ENCODE measurements at places on chromosomes 13 and 19.

GRCh38 chr19:1089891-1090290, 5.3 kb downstream of the POLR2E start:
- no peak for DNase-seq

GRCh38 chr13:67792151-67792676, 562.1 kb upstream of the PCDH9 start:
- no peak for DNase-seq

GRCh38 chr13:107900775-107901174, 314.6 kb downstream of the LIG4 start:
- DNase-seq, result no peak

DNA sequence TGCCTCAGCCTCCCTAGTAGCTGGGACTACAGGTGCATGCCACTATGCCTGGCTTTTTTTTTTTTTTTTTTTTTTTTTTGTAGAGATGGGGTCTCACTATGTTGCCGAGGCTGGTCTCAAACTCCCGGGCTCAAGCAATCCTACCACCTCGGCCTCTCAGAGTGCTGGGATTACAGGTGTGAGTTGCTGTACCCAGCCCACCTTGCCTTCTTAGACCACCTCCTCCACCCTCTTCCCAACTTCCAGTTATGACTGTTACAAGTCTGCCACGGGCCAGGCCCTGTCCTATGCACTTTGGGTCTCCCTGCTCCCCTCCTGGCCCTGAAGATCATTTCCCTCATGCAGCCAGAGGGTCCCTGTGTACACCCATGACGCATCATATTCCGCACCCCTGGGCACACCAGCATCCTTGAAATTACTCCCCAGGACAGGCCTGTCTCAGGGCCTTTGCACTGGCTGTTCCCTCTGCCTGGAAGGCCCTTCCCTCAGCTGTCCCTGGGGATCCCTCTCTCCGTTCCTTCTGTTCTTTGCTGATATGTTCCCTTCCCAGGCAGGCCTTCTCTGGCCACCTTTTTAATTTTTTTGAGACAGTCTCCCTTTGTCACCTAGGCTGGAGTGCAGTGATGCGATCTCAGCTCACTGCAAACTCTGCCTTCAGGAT, 3.0 kb downstream of the LGALS4 start:
- no peak for DNase-seq

DNA sequence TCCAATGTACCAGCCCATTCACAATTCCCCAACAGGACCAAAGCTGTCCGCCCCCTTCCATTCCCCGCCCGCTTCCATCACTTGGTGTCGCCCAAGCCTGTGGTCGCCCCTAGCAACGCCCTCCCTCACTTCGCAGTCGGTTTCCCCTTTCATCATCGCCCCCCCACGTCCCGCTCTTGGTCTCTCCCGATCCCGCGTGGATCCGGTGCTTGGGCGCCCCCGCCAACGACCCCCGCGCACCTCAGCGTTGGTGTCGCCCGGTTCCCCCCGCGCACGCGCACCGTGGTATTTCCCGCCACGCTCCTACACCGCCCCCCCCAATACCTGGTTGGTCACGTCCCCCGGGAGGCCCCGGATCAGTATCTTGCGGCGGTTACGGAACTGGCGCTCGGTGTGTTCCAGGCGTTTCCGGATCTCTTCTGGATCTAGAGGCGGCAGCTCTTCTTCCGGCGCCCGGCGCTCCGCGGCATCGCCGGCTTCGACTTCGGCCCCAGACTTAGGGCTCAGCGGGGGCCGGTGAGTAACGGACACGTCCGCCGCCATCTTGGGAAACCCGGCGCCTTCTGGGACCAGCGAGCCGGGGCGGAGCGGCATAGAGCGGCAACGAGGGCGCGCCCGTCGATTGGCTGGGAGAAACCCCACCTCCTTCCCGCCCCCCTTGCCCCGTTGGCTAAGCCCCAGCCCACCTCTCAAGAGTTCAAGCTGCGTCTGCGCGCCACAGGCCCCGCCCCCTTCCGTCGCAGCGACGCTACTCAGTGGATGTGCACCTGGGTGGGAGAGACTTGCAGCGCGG, at the start of gene RAVER1:
Gene RAVER1 (minus strand): TSS at position 565 of the 793 bp plus-strand sequence. CDS start 22 bp downstream, at position 543.
- peak; percentile 98 for DNase-seq

- DNase-seq, result no peak
Observed at GRCh38 chr19:30647891-30648720, 275.9 kb downstream of the ZNF536 start.

DNA sequence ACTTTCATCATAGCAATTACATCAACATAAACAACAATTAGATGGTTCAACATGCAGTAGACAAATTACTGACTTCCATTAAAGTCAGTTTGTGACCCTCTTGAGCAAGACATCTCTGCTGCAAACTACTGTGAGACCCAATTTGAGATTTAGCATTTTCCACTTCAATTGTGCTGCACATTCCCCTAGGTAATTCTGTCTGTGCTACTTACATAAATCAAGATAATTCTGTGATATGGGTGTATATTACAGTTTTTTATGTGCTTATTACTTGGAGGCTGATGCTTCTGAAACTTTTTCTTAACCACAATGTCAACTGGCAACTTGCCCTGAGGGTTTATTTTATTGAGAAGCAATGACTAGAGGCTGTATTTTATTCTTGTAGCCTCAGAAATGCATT, 1714.4 kb downstream of the OLFM4 start:
- DNase-seq, result no peak

- no peak for DNase-seq
Observed at GRCh38 chr13:46143184-46143701, 38.4 kb upstream of the CPB2 start.

GRCh38 chr19:49864890-49865289, 2.5 kb downstream of the PNKP start:
- DNase-seq, result no peak

GRCh38 chr13:106532111-106532929, 3.1 kb downstream of the EFNB2 start:
- no peak for DNase-seq

DNA sequence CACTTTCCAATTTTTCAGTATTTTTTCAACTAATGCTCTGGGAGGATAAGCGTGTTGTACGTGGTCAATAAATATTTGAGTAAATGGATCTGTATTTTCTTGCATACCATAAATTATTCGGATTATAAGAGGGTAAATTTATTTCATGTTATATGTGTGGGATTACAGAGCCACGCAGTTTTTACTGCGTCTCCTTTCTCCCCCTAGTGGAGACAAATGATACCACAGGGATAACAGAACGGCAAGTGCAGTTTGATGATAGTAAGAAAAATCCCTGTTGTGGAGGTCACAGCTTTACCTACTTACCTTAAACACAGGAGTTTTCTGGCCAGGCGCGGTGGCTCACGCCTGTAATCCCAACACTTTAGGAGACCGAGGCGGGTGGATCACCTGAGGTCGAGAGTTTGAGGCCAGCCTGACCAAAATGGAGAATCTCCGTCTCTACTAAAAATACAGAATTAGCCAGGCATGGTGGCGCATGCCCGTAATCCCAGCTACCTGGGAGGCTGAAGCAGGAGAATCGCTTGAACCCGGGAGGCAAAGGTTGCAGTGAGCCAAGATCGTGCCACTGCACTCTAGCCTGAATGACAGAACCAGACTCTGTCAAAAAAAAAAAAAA, 16.8 kb downstream of the MBD3L2B start:
- no peak for DNase-seq

DNA sequence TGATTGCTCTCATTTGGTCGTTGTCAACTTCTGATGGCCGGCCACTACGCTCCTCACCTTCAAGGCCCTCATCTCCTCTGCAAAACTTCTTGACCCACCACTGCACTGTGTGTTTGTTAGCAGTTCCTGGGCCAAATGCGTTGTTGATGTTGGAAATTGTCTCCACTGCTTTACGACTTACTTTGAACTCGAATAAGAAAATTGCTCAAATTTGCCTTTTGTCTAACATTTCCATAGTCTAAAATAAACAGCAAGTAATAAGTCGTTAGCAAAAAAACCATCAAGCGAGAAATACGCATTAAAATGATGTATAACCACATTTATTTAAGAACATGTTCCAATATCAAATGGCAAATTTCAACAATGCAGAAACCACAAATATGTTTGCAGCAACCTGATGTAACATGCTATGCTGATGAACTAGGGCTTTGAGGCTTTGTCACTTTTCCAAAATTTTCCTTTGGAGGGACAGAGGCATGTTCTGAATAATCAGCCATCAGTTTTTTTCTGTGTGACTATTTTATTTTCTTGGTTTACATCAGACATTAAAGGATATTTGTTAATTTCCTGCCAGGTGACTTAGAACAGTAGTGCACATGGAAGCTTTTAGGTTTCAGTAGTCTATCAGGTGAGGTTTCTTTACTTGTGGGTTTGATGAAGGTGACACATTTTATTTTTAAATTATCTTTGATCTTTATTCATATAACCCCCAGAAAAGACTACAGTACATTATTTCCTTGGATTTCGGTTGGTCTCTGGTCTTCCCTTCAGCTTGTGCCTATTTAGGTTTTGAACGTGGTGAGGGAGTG, 74.7 kb upstream of the TEX29 start:
- no peak for DNase-seq

- no peak for DNase-seq
Observed at GRCh38 chr19:28509079-28509895, 703.7 kb downstream of the UQCRFS1 start.

- no peak for DNase-seq
Observed at GRCh38 chr19:29302002-29302928, 89.3 kb upstream of the UQCRFS1 start.

- no peak for DNase-seq
Observed at GRCh38 chr13:35780613-35781012, 304.1 kb upstream of the MAB21L1 start.

GRCh38 chr13:33007237-33007636, 9.0 kb upstream of the KL start:
- DNase-seq, result no peak

- DNase-seq, result no peak
Observed at GRCh38 chr13:70795484-70795883, 687.2 kb upstream of the KLHL1 start.
